ENCODE measurements at places on chromosomes 12 and 14.

DNA sequence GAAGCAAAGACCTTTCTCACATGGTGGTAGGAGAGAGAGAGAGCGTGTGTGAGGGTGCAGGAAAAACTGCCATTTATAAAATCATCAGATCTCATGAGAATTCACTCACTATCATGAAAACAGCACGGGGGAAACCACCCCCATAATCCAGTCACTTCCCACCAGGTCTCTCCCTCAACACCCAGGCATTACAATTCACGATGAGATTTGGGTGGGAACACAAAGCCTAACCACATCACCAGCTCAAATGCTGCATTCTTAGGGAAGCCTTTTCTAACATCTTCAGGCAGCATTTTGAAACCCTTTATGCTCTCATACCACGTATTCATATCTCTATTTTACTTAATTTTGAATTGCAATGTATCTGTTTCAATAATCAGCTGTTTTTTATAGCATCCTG is 165.9 kb downstream of the TMTC3 start:
- no peak for DNase-seq

GRCh38 chr12:97471194-97471593 is 8.6 kb downstream of the RMST start:
- DNase-seq = no peak

DNA sequence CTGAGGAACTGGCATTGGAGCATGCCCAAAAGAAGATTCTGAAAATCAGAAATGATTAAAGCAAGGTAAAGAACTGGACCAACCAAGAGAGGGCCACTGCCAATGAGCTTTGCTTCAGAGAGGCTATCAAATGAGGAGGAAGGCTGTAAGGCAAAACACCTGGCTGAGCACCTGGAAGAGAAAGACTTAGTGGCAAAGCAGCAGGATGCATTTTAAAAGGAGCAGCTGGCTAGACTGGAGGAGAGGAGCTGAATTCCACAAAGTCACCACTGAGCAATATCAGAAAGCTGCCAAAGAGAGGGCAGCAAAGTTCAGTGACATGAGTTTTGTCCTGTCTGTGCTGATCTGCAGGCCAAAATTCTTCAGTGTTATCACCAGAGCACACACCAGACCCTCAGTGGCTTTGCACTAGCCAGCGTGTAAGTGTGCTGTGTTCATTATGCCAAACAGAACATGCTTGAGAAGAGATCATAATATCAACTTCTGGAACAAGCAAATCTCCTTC is 338.7 kb downstream of the TRHDE start:
- DNase-seq = no peak

GRCh38 chr14:68076451-68076850 is 256.9 kb downstream of the RAD51B start:
- no peak for DNase-seq

GRCh38 chr12:99553461-99553860 is 94.1 kb upstream of the GARIN6 start:
- DNase-seq = no peak

DNA sequence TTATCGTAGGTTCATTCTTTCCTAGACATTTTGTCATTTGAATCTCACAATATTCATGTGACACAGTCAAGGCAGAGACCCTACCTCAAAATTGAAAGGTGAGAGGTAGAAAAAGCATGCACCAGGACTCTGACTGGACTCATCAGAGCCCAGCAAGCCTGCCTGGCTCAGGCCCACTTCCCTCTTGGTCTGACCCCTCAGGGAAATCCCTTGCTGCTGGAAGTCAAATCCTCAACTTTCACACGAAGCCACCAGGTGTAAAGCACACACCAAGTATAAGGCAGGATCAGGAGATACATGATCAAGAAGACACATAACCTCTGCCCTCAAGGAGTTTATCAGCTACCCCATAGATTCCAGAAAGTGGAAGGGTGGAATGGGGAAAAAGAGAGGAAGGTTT is 18.8 kb downstream of the NIN start:
- DNase-seq = no peak

DNA sequence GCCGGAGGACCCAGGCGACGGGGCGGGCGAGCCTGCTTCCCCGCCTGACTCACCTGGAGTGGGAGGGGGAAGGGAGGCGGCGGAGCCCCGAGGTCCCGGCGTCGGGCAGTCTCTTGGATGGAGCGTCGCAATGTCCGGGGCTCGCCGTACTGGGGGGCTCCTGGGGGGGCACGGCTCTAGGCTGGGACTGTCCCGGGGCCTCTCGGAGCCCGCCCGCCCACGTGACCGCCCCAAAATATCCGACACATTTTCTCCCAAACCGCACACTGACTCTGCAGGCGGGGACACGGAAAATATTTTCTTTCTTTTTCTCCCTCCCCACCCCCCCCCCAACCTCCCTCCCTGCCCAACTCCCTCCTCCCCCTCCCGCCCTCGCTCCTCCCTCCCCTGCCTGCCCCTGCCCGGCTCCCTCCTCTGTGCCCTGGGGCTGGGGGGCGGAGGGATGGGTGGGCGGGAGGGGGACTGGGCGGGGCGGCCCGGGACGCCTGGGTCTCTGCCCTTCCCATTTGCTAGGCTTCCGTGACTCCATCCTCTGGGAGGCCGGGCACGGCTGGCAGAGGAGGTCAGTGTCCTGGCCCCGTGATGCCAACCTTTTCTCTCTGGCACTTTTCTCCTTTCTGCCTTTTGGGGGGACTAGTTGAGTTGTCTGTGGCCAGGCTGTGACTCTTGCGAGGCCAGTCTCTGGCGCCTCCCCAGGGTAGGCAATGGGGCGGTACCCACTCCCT is at the start of gene RARG:
TSS of gene RARG (minus strand) at position 289 of the 725 bp plus-strand sequence. CDS start 4,664 bp downstream, outside the sequence.
- peak; percentile 69 for DNase-seq

DNA sequence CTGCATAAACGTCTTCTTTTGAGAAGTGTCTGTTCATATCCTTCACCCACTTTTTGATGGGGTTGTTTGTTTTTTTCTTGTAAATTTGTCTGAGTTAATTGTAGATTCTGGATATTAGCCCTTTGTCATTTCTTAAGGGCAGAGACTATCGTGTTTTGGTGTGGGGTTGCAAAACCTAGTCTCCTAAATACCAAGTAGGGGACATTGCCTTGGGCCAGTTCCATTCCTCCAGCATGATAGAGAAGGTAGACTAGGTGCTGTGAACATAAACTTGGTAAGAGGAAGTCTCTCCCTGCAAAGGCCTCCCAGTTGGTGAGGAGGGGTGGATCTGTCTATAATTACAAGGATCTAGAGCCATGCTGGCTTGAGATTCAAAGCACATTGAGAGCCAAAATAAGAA is 390.7 kb downstream of the VRK1 start:
- no peak for DNase-seq
